Frontal cortex (tissue), 4 donors: ENCODE measurements at places on chromosomes 4 and X.

- DNase-seq: no peak
These were observed 148.6 kb downstream of the GC start for GRCh38 chr4:71635139-71635748.

GRCh38 chr4:163562496-163562895 lies 68.0 kb downstream of the TMA16 start:
- DNase-seq: no peak

DNA sequence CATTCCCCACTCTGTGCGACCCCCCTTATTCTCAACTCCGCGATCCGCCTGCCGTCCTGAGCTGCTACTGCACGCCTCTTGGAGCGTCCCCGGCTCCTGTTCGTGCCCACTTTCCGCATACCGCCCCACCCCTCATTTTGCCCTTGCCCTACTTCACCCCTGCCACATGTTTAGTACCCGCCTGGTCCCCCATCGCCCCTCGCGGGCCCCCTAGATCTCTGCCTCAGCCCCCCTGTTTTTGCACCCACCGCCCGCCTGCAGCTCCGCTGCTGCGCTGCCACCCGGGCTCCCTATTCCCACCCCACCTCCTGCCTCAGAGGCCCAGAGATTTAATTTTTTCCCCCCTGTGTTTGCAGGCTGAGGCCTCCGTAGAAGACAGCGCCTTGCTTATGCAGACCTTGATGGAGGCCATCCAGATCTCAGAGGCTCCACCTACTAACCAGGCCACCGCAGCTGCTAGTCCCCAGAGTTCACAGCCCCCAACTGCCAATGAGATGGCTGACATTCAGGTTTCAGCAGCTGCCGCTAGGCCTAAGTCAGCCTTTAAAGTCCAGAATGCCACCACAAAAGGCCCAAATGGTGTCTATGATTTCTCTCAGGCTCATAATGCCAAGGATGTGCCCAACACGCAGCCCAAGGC lies 1.4 kb downstream of the MAGED1 start:
- DNase-seq: no peak

DNA sequence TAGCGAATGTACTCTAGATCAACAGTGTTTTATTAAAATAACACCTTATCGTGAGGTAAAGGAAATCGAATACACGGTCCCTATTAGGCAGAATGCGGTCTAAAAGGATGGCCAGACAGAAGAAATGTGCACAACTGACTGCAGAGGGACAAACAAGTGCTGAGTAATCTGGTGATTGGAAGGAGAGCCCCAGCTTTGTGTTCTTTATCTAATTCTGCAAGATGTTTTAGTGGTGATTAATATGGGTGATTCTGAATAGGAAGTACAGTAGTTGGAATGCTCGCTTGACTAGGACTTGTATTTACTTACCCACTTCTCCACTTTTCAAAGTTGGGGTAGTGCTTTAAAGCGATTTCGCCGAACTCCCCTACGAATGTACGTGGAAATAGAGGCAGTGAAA lies 1.2 kb downstream of the WDR44 start:
- no peak for DNase-seq

- DNase-seq: no peak
These were observed 532 bp upstream of the SH3BP2 start for GRCh38 chr4:2792396-2792710.

- DNase-seq: peak; percentile 0
These were observed 132.9 kb downstream of the MSL3 start for GRCh38 chrX:11890836-11891514.

GRCh38 chr4:98473046-98473445 lies 185.4 kb downstream of the TSPAN5 start:
- DNase-seq: no peak

- no peak for DNase-seq
These were observed 29.1 kb downstream of the TTC29 start for GRCh38 chr4:146916479-146917076.

GRCh38 chr4:180669680-180670079 lies 1573.5 kb upstream of the TENM3 start:
- DNase-seq: no peak
